ENCODE measurements at places on chromosomes 16 and 17.

GRCh38 chr17:57966246-57966645 lies 11.0 kb upstream of the CUEDC1 start:
- no peaks in the 10 kb centered on the region for H3K36me3 ChIP-seq
- DNase-seq = no peak
- no peaks in the 10 kb centered on the region for H3K4me1 ChIP-seq
- H3K4me3 ChIP-seq = no peak overlapping the region
- no peak overlapping the region for H3K27ac ChIP-seq

GRCh38 chr16:29204806-29205135 lies 201.7 kb downstream of the NPIPB11 start:
- no peak overlapping the region for H3K27ac ChIP-seq
- peaks cover 29% of the 10 kb centered on the region for H3K36me3 ChIP-seq
- H3K4me3 ChIP-seq = no peak overlapping the region
- DNase-seq = no peak
- H3K27me3 ChIP-seq = no peaks in the 10 kb centered on the region

DNA sequence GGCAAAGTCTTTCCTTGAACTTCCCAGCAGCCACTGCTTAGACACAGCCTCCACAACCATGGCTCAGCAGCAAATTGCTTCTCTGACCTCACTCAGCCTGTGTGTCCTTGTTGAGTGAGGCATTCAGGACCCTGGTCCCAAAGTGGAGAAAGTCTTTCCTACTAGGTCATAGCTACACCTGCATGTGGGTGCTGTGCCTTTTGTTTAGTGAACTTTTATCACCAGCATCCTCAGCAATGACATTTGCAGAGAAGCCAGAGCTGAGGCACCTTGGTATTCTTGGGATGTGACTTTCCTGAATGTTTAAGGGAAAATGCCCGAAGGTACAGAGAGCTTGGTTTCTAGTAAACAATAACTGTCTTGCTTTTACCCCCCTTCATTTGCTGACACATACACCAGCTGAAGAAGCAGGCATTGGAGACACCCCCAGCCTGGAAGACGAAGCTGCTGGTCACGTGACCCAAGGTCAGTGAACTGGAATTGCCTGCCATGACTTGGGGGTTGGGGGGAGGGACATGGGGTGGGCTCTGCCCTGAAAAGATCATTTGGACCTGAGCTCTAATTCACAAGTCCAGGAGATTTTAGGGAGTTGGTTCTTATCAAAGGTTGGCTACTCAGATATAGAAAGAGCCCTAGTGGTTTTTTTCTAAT lies 20.9 kb upstream of the STH start:
- H3K4me3 ChIP-seq = no peak overlapping the region
- H3K4me1 ChIP-seq = peaks cover 19% of the 10 kb centered on the region
- DNase-seq = no peak

- no peak overlapping the region for H3K4me3 ChIP-seq
- no peak overlapping the region for H3K27ac ChIP-seq
- peaks cover 2% of the 10 kb centered on the region for H3K4me1 ChIP-seq
- DNase-seq = no peak
- no peaks in the 10 kb centered on the region for H3K36me3 ChIP-seq
- H3K27me3 ChIP-seq = peaks cover 22% of the 10 kb centered on the region
These were observed 22.8 kb upstream of the KDM6B start for GRCh38 chr17:7811251-7811650.

- peak overlapping the region; percentile 80 for H3K4me3 ChIP-seq
- H3K27me3 ChIP-seq = no peaks in the 10 kb centered on the region
- peaks cover 36% of the 10 kb centered on the region for H3K4me1 ChIP-seq
- DNase-seq = no peak
- H3K36me3 ChIP-seq = no peaks in the 10 kb centered on the region
These were observed 9.4 kb downstream of the CYBC1 start for GRCh38 chr17:82440991-82441627.

- H3K27me3 ChIP-seq = peaks cover 24% of the 10 kb centered on the region
- H3K36me3 ChIP-seq = no peaks in the 10 kb centered on the region
- H3K4me1 ChIP-seq = peaks cover 14% of the 10 kb centered on the region
These were observed 105.8 kb upstream of the TNRC6C start for GRCh38 chr17:77852731-77853130.

Data from naive B cell (primary cell).